ENCODE measurements at places on chromosomes 6 and 20.

GRCh38 chr6:4983322-4983721 lies 20.5 kb downstream of the RPP40 start:
- DNase-seq = no peak

DNA sequence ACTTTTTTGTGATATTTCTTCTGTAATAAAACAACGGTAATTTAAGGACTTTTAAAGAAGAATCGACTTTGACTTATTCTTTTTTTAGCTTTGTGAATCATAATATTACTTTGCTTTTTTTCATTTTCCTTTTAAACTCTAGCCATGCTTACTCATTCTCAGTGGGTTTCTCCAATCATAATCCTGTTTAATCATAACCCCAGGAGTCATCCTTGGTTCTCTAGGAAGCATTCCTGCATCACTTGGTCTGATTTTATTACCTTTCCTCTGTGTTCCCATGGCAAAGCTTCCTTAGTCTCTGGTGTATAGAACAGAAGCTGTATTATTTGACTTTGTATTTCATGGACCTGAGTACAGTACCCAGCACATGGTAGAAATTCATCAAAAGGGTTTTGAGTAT lies 223.5 kb downstream of the CDKAL1 start:
- DNase-seq = no peak

- DNase-seq = no peak
Observed at GRCh38 chr6:71034563-71035345, 77.9 kb upstream of the B3GAT2 start.

DNA sequence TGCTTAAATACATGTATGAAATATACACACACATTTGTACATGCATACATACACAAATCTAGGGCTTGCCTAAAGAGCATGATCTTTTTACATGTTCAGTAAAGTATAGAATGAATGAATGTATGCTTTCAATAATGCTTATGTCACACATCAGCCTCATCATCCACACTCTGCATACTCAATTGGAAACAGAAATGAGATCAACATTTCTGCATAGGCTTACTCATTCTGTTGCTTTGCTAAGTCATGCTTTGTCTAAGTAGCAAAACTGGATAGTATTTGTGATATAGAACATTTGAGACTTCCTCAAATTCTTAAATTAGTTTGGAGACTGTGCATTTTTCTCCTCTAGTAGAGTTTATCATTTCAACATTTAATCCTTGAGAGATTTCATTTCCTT lies 343.3 kb downstream of the ADGRB3 start:
- DNase-seq = no peak

DNA sequence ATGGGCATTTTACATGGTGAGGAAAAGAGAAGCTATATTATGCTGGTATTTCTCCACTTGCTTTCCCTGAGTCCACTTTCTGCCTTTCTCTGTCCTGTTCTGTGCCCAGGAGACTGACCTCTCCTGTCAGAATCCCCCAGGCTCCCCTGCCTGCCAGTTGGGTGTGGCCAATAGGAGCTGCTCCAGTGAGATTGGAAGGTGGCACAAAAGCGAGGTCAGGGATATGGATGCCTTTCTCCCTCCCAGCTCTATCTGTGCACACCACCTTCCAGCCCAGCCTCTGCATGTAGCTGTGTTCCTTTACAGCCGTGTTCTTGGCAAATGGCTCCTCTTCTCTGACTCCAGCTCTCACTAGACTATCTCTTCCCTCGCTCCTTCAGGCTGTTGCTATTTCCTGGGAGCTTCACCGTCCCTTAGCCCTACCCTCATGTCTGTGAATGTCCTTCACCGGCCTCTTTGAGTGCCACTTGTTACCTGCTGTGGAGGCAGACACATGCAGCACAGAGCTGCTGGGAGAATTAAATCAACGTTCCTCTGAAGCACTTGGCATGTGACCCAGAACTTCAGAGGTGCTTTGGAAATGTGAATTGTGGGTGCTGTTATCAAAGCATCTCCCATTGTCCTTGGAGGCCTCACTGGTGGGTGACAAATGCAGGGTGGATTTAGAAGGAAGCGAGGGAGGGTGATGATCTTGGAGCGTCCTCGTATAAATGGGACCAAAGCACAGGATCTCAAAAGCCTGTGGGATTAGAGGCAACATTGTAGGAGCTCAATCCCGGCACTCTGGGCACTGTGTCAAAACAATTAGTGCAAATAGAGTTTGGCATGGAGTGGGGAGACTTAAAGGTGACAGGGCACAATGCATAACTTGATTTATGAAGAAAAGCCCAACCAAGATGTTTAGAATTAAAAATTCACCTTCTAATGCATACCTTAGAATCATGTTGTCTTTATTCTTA lies 28.9 kb upstream of the RALGAPA2 start:
- no peak for DNase-seq

GRCh38 chr6:42045538-42046460 lies 4.5 kb upstream of the TAF8 start:
- DNase-seq = peak; percentile 60

DNA sequence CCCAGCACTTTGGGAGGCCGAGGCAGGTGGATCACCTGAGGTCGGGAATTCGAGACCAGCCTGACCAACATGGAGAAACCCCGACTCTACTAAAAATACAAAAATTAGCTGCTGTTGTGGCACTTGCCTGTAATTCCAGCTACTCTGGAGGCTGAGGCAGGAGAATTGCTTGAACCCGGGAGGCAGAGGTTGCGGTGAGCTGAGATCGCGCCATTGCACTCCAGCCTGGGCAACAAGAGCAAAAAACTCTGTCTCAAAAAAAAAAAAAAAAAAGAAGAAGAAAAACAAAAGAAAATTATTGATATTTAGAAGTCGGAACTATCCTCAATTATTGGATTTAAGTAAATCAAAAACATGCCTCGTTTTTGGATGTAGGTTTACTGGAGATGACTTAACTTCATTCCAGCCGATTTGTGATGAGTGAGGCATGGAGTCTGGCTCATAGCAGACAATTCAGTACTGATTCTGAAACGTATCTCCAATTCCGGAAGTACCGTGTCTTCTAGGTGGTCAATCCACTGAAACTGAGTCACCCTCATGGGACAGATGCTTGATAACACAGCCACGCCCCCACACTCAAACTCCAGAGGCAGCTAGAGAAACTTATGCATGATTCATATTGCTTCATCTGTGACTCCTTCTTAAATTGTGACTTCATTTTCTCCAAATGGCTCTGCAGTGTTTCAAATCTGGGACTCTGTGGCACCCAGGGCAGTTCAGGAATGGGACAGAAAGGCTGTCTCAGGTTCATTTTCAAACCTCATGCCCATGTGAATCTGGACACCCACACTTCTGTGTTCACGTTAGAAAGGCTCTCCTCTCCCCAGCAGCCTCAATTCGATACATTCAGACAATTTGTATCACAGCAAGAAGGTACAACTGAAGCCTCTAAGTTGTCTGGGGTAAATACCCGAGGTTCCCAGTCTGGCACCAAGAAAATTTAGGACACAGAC lies 110.4 kb upstream of the ARMC2 start:
- peak; percentile 94 for DNase-seq

- no peak for DNase-seq
Observed at GRCh38 chr20:47691625-47692024, 93.7 kb downstream of the SULF2 start.

GRCh38 chr6:150600010-150600300 lies 270 bp downstream of the PLEKHG1 start:
- no peak for DNase-seq

DNA sequence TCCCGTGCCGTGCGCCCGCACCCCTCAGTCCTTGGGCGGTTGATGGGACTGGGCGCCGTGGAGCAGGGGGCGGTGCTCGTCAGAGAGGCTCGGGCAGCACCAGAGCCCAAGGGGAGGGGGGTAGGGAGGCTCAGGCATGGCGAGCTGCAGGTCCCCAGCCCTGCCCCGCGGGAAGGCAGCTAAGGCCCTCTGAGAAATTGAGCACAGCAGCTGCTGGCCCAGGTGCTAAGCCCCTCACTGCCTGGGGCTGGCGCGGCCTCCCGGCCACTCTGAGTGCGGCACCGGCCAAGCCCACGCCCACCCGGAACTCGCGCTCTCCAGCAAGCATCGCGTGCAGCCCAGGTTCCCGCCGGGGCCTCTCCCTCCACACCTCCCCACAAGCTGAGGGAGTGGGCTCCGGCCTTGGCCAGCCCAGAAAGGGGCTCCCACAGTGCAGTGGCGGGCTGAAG lies 16.4 kb downstream of the SOX4 start:
- no peak for DNase-seq

DNA sequence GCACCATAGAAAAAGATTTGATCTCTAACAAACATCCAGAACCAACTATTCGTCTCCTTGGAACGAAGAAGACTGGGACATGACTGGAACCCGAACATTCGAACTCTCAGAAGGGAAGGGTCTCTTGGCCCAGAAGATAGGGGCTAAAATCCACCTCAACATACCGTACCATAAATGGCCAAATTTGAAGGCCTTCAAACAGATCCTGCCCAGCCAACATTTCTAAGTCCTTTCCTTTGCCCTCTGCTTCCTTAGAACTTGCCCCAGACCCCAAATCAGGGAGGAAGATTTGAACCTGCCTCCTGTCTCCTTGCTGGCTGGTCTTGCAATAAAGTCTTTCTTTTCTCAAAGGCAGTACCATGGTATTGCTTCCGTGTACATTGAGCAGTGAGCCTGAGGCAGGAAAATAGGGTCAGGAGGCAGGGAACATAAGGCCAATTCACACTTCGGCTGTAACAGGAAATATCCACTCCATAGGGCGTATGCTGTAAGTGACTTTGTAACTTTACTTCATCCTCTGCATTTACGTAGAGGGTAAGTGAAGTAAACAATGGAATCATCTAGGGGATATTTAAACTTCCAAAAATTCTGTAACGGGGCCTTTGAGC lies 1.8 kb upstream of the PXDC1 start:
- DNase-seq = no peak

DNA sequence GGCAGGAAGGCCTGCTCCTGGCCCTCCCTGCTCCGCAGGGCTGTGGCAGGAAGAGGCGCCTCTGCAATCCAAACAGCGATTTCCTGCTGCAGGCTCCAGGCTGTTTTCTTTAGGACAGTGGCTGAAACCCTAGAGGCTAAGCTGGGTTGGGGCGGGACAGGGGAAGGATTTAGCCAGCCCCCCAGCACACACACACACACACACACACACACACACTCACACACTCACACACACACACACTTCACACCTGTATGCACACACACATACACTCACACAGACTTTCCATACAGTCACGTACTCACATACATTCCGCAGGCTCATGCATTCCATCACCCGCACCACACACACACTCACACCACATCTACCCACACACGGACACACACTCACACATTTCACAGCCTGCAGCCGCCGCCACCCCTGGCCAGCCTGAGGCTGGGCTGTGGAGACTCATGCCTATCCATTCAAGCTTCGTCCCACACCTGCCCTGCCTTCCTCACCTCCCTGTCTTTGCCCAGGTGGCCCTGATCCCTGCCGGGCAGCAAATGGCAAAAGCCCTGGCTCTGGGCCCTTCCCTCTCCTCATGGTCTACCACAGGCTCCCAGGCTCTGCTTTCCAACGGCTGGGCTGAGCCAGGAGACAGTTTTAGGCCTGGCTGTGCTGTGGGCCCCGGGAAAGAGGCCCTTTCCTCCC lies 17.9 kb downstream of the MDFI start:
- DNase-seq = no peak

DNA sequence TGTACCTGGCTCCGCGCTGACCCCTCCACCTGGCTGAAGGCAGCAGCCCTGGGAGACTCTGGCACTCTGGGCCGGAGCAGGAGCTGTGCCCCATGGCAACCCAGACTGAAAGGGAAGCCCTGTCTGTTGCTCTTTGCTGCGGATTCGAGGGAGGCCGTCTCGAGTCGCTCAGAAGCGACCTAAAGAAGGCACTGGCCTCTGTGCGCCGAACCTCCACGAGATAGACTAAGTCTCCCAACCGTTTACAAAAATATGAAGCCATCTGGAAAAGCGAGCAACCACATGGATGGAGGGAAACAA lies 10.5 kb upstream of the TBX18 start:
- DNase-seq = no peak

GRCh38 chr6:125379174-125379573 lies 77.4 kb upstream of the HDDC2 start:
- DNase-seq = no peak

- DNase-seq = no peak
Observed at GRCh38 chr20:20491110-20491783, 123.3 kb downstream of the INSM1 start.

GRCh38 chr6:140844167-140844566 lies 1288.6 kb upstream of the GJE1 start:
- no peak for DNase-seq

DNA sequence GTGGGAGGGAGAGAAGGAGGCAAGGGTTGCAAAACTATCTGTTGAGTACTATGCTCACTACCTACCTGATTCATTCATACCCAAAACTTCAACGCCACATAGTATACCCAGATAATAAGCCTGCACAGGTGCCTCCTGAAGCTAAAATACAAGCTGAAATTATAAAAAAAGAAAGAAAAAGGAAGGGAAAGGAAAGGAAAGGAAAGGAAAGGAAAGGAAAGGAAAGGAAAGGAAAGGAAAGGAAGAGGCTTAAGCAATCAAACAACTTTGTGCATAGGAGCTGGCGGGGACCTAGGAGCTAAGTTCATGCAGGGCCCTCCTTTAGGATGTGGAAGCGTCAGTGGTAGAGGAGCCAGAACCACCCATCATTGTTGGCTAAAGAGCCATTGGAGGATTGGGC lies 108.9 kb upstream of the SYNDIG1 start:
- DNase-seq = no peak

GRCh38 chr6:70390067-70390466 lies 23.2 kb upstream of the FAM135A start:
- no peak for DNase-seq

DNA sequence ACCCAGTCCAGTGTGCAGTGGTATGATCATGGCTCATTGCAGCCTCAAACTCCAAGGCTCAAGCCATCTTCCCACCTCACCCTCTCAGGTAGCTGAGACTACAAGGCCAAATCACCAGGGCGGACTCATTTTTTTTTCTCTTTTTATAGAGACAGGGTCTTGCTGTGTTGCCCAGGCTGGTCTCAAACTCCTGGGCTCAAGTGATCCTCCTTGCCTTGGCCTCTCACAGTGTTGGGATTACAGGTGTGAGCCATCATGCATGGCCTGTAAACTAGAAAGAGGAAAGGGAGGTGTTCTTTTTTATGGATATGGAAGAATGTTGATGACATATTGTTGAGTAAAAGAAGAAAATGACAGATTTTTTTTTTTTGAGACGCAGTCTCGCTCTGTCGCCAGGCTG lies 5.1 kb upstream of the BEND3 start:
- no peak for DNase-seq

GRCh38 chr20:63858393-63859165 lies 2.7 kb upstream of the ABHD16B start:
- DNase-seq = no peak

GRCh38 chr20:19922716-19923115 lies 94.4 kb upstream of the NAA20 start:
- DNase-seq = no peak

DNA sequence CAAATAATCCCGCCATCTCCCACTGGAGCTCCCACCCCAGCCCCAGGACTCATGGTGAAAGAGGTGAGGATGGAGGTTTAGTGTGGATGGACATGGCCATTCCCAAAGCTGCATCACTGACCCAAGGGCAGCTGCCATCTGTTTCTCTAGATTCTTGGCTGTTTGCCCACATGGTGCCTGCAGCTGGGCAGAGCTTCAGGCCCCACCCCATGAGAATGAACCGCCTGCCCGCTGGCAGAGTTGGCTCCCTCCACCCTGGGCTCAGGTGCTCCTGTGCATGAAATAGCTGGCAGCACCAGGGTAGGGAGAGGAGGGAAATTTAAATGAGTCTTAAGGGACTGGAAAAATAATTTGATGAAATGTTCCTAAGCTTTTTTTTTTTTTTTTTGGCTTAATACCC lies 17.4 kb downstream of the SCML4 start:
- no peak for DNase-seq

- DNase-seq = no peak
Observed at GRCh38 chr20:11379257-11380011, 538.3 kb upstream of the BTBD3 start.

- DNase-seq = peak; percentile 48
Observed at GRCh38 chr20:40565001-40565681, 123.9 kb downstream of the MAFB start.
